ENCODE measurements at places on chromosomes 13 and 19.

DNA sequence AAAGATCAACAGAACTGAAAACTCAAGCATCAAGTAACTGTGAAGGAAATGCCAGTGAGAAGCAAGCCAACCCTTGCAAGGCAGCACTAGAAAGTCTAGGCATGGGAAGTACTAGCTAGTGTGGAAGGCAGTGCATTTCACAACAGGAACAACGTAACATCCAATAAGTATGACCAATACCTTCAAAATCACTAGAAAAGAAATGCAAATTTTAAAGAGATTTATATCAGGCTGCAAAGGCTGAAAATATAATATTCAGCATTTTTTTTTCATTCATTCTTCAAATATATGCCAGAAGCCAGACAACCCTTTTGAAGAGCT lies 121.9 kb downstream of the DLEU7 start:
- no peak for DNase-seq

DNA sequence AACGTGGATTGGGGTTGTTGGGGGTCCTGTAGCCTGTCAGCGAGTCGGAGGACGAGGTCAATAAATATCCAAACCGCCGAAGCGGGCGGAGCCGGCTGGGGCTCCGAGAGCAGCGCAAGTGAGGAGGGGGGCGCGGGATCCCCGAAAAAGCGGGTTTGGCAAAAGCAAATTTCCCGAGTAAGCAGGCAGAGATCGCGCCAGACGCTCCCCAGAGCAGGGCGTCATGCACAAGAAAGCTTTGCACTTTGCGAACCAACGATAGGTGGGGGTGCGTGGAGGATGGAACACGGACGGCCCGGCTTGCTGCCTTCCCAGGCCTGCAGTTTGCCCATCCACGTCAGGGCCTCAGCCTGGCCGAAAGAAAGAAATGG lies 754 bp upstream of the SIX5 start:
- no peak for DNase-seq

- DNase-seq, result no peak
These were observed 22.0 kb downstream of the PLIN4 start for GRCh38 chr19:4496304-4496703.

- DNase-seq, result no peak
These were observed 191.8 kb downstream of the GGACT start for GRCh38 chr13:100396776-100397175.

GRCh38 chr19:51607920-51608562 lies 22.2 kb downstream of the SIGLEC5 start:
- peak; percentile 74 for DNase-seq

DNA sequence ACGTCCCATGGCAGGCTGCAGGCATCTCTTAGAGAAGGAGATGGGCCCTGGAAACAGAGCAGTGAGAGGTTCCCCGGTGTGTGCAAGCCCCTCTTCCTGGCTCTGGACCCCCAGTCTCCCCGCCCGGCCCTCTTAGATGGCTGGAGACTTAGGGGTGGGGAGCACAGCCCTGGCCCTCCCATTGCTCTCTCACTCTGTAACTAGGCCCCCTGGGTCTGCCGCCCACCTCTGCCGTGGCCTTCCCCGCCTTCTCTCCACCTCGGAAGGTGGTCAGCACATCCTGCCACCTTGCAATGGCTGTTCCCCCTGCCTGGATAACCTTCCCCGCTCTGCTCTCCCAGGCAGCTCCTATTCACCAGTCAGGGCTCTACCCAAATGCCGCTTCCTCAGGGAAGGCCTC lies 21.8 kb upstream of the C2CD4C start:
- DNase-seq, result no peak

DNA sequence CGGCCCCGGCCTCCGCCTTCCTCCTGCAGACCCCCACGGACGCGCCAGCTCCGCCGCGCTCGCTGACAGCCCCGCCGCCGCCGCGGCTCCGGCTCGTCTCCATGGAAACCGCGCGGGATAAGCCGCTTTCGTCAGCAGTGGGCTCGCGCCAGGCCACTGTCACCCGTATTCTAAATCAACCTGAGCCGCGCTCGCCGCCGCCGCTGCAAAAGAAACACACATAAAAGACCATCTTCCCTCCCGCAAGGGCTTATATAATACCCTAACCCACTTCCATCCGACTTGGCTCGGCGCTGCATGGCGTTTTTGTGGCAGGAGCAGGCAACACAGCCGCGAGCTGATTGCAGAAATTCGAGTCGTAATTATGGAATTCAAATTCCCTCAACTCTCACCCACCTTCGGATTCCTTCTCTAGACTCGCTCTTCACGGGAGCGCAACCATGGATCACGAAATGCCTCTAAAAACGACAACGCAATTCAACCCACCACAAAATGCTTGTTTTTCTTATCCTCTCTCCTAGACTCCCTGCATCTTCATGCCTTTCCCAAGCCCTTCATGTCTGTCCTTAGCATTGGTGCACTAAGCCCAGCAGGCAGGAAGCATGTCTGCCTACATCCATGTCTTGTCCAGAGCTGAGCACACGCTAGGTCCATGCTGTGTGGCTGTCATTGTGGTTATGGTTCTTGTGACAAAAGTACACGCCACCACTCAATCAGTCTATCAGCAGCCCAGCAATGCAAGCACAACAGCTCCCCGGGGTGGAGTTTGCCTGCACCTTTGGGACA lies at the start of gene AMER2:
AMER2 (minus strand) TSS at position 772 of the 786 bp plus-strand sequence; CDS start at position 103, 669 bp downstream.
- peak; percentile 54 for DNase-seq

- no peak for DNase-seq
These were observed 3.2 kb downstream of the SYDE1 start for GRCh38 chr19:15110418-15110815.

GRCh38 chr13:73967397-73968165 lies 166.6 kb downstream of the KLF12 start:
- no peak for DNase-seq

GRCh38 chr13:46304546-46304945 lies 82.5 kb downstream of the RUBCNL start:
- no peak for DNase-seq

- no peak for DNase-seq
These were observed 79.1 kb downstream of the FAM216B start for GRCh38 chr13:42860485-42860884.

- DNase-seq, result no peak
These were observed 8.1 kb downstream of the ATG4D start for GRCh38 chr19:10551698-10552301.

DNA sequence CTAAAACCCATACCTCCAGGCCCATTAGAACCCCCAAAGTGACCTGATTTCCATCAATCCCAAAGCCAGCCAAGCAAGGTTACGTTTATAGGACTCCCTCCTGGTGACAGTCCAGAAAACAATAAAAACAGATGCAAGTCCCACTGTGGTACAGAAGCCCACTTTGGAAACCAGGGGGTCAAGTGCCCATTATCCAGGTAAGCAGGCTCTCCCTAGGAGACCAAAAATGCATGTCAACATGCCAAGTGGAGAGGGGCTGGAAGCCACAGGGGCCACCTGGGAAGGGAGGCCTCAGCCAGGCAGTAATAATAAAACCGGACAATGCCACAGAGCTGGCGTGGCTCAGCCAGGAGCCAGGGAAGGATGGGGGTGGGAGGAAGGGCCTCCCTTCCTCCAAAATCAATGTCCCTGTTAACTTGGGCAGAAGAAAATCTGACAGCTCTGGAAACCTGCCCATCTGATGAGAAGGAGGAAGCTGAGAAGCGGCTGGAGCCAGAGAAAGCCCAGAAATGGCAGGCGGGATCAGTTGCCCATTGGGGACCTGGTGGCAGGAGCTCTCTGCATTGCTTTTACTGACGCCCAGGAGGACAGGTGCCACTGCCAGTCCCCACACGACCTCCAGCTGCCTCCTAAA lies 160.4 kb downstream of the ZIC5 start:
- no peak for DNase-seq

- DNase-seq, result peak; percentile 3
These were observed 2210.2 kb upstream of the PCDH20 start for GRCh38 chr13:63625869-63626268.

GRCh38 chr13:33231339-33231738 lies 54.2 kb downstream of the STARD13 start:
- no peak for DNase-seq

DNA sequence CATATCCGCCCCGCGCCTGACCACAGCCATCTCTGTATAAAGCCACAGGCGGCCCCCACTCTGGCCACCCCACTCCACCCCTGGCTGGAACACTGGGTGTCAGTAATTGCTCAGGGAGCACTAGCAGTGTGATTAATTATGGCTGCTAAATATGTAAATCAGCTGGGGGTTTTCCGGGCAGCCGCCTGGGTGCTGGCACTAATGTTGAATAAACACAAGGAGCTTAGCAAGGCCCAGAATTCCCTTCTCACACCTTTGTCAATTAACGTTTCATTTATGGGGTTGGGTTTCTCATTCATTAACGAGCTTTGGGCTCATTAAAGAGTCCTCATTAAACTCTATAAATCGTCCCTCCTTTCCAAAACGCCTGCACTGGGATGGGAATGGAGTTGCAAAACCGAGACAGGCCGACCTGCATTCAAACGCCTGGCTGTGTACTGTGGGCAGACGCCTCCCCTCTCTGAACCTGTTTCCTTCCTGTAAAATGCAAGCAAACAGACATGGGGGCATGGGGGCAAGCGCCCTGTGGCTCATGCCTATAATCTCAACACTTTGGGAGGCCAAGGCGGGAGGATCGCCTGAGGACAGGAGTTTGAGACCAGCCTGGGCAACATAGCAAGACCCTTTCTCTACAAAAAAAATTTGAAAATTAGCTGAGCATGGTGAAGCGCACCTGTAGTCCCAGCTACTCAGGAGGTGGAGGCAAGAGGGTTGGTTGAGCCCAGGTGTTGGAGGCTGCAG lies 17.7 kb upstream of the OLFM2 start:
- DNase-seq, result no peak

DNA sequence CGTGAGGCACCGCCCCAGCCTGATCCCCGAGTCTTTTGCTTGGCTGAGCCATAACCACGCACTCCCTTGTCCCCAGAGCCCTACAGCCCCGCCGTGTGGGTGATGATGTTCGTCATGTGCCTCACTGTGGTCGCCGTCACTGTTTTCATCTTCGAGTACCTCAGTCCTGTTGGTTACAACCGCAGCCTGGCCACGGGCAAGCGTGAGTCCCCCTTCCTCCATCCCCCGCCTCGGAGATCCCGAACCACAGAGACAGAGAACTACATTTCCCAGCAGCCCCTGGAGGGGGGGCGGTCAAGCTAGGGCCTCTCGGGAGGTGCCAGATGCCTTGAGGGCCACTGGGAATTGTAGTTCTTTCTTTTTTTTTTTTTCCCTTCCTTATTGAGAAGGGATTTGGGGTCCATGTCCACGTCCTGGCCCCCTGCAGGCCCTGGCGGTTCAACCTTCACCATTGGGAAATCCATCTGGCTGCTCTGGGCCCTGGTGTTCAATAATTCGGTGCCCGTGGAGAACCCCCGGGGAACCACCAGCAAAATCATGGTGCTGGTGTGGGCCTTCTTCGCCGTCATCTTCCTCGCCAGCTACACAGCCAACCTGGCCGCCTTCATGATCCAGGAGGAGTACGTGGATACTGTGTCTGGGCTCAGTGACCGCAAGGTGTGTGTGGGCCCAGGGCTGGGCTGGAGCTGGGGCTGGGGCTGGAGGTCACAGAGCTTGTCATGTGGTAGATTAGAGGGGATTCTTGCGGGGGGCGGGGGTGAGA lies 25.9 kb downstream of the GRIN2D start:
- peak; percentile 84 for DNase-seq

DNA sequence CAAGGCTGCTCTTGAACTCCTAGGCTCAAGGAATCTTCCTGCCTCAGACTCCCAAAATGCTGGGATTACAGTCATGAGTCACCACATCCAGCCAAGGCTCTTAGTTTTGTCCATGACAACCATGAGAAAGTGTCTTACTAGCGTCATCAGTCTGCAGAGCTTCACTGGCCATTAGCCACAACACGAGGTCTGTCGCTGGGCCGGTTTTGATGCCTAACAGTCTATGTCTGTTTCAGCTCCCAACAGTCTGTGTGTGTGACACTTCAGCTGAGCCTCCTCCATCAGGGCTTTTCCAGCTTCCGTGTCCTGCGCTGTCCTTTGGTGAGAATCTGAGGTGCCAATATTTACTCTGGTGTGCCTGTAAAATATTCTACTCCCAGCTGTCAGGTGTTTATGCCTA lies 47.6 kb downstream of the CEP89 start:
- DNase-seq, result no peak

- DNase-seq, result no peak
These were observed 1.5 kb downstream of the ARID3A start for GRCh38 chr19:927351-927779.

- DNase-seq, result no peak
These were observed 1.9 kb upstream of the SIGLEC5 start for GRCh38 chr19:51632126-51632525.

GRCh38 chr13:40982772-40983171 lies 36.3 kb downstream of the ELF1 start:
- DNase-seq, result no peak

- no peak for DNase-seq
These were observed 139.4 kb downstream of the HS6ST3 start for GRCh38 chr13:96229356-96229755.

DNA sequence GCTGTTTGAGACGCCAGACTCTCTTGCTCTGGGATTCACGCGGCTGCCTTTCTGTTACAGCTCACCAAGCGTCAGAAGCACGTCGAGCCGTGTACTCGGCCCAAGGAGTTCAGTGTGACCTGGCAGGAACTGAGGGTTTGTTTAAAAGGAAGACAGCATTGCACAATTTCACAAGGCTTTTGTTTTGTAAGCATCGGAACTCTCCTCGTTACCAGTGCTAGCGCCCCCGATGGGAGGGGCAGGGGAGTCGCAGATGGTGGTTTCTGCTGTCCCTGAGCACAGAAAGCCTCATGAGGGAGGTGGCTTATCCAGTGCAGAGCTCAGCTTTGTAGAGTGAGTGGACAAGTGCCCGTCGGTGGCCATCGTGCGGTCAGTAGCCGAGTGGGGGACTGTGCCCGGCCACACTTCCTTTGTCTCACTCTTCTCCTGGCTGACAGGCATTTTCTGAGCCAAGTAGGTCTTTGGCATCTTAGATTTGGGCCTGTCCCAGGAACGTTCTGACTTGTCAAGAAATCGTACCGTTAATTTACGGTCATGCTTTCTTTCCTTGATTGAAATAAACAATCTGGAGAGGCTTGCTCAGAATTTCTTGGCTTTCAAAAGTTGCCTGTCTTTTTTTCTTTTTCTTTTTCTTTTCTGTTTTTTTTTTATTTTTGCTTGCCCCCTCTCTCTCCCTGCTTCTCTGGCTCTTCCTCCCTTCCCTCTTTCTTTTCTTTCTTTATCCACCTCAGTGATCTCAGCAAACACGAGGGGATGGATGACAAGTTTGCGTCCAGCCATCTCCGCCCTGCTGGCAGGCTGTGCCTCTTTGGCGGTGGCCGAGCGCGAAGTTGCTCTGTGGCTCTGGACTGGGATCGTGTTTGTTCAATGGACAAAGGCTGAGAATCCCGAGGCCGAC lies 7.7 kb downstream of the KDM4B start:
- no peak for DNase-seq

- no peak for DNase-seq
These were observed 19.4 kb upstream of the ADGRE5 start for GRCh38 chr19:14361824-14362223.
